T-helper 1 cell (primary cell): ENCODE measurements at places on chromosomes 1 and 21.

DNA sequence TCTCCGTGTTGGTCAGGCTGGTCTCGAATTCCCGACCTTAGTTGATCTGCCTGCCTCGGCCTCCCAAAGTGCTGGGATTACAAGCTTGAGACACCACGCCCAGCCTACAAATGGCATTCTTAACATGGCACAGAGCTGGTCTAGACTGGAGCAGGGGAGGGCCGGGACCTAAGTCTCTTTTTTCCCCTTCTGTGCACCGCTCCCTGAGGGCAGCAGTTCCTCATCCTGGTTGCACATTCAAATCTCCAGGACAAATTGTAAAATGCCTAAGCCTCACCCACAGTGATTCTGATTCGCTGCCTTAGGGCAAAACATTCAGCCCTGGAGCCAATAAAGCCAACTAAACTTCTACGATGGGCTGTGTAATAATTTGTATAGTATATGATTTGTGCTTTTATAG, 10.1 kb upstream of the AVPR1B start:
- no peak for DNase-seq

DNA sequence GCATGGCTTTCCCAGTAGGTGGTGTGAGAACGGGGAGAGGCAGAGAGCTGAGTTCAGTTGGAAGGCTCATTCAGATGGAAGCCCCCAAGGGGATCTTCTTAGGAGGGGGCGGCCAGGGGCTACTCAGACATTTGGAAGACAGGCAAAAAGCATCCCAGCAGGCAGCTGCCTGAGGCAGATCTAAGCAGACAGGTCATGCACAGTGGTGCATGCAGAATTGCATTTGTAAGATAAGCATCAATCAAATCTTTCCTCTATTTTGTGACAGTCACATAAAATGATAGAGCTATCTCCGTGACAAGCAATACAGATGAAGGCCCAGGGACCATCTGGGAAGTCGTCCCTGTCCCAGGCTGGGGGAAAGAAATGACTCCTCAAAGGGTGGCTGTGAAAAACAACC, 3.8 kb downstream of the RAB3B start:
- no peak for DNase-seq

- DNase-seq: no peak
These were observed 31.8 kb upstream of the KCNQ4 start for GRCh38 chr1:40751802-40752201.

GRCh38 chr1:47758341-47759250, 238.6 kb downstream of the TRABD2B start:
- DNase-seq: no peak

DNA sequence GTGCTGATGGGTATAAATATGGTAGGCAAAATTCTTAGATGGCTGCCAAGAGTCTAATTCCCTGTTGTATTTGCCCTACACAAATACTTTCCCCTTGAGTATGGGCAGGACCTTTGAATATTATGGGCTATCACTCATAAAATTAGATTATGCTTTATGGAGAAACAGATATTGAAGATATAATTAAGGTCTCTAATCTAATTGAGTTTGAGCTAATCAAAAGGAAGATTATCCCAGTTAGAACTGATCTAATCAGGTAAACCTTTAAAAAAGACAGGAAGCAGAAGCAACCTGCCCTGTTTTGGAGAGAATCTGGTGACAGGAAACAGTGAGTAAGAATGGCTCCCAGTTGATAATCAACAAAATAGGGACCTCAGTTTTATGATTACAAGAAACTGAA, 609.0 kb upstream of the PRMT6 start:
- DNase-seq: no peak

DNA sequence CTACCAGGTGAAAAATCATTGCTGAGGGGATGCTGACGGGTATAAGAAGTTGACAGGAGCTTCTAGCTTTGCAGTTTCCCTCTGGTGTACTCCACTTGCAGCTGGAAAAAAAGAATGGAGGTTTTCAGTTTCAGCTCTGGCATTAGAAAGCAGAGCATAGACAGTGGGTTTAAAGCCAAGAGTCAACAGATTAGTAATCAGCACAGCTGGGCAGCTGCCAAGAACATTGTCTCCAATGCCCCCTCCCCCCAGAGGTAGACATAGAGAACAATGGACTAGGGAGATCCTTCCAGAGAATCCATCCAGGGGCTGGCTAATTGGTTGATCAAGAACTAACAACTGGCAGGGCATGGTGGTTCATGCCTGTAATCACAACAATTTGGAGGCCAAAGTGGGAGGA, 10.1 kb upstream of the ZBTB8B start:
- DNase-seq: no peak

DNA sequence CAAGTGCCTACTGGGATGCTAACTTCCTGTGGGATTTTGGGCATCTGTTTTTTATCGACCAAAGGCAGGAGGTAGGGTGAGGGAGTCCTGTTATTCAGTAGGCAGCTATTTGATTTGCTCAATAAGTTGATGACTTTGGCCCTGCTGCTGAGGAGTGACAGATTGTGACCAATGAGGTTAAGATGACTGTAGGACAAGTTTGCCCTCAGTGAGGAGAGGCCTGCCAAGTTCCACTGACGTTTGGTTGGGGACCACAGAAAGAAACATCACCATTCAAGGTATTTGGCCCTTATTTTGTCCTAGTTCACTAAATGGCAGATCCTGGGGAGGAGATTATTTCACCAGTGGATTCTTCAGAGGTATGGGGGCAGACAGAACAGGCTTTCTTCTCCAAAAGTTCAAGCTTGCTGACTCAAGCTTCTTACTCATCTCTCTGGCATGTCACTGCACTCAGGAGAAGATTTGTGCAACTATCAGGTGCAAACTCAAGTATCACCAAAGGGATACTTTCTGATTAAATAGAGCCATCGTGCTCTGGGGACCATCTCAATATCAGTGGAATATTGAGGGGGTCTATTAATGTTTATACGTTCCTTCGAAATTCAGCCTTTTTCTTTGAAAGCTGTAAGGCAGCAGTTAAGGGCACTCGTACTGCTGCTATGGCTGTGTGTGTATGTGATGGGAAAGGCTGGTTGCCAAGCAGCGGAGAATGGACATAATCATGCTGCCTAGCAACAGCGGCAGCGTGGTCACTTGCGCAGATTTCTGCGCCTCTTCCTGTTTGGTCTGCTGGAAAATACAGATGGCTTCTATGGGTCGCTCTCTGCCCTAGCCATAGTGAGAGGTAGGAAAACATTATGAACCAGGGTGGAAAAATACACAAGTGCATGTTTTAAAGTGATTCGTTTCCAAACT, 78.7 kb downstream of the PBX1 start:
- DNase-seq: no peak

- no peak for DNase-seq
These were observed 23.5 kb upstream of the RPL5 start for GRCh38 chr1:92808381-92808780.

- DNase-seq: no peak
These were observed 1.1 kb upstream of the OBSCN start for GRCh38 chr1:228206582-228207351.

DNA sequence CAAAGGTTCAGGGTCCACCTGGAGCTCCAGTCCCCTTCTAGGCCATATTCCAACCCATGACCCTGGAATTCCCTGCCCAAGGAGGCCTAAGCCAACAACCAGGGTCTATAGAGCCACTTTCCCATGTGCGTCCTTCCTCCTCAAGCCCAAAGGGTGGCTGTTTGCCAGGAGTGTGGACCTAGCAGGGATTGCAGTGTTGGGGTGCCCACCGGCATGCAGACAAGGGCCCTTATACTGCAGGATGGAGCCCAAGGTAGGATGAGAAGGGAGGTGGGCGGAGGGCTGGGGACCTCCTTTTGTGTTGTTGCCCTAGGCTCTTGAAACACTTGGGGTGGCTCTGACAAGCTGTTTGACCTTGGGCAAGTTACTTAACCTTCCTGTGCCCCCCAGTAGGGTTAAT, 19.7 kb upstream of the ADGRB2 start:
- DNase-seq: no peak

GRCh38 chr21:45281411-45282282, 6.0 kb downstream of the POFUT2 start:
- no peak for DNase-seq

- DNase-seq: no peak
These were observed 115.6 kb downstream of the PTBP2 start for GRCh38 chr1:96837057-96837780.

DNA sequence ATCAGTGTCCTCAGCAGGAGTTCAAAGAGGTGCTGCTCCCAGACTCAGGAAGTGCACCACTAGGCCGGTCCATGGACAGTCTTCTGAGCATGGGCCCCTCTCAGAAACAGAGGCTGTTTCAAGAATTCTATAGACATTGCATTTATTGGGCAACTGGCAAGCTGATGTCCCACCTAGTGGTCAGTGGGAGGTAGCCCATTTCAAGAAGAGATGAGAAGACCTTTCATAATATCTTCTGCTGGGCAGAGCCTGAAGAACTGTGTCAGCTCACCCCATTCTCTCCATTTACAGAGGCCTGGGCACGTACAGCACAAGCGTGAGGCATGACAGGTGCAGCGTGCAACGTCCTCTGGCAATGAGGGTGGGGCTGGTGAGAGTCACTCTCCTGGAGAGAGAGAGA, 216.0 kb downstream of the DYRK1A start:
- DNase-seq: no peak

GRCh38 chr1:19390901-19391595, 78.9 kb downstream of the SLC66A1 start:
- DNase-seq: peak; percentile 29

- DNase-seq: no peak
These were observed 4.2 kb downstream of the SLC2A5 start for GRCh38 chr1:9065213-9065751.

GRCh38 chr21:23101111-23101510, 2102.9 kb downstream of the NCAM2 start:
- no peak for DNase-seq

DNA sequence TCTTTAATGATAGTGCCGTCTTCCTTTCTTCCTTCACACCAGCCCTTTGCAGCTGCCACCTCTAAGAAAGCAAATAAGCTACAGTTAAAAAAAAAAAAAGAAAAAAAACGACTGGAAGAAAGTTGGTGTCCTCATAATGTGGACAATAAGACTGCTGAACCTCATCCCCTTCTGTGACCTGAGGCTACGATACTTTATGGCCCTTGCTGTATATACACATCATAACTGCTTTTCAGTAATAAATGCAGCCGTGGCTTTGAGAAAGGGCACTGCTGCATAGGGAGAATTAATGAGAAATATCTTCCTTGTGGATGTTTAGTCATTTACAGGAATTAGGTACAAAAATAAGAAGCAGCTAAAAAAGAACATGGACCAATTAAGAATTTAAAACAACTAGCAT, 333.8 kb upstream of the ADGRL2 start:
- no peak for DNase-seq

- DNase-seq: no peak
These were observed 80.0 kb downstream of the USP25 start for GRCh38 chr21:15809818-15810217.

DNA sequence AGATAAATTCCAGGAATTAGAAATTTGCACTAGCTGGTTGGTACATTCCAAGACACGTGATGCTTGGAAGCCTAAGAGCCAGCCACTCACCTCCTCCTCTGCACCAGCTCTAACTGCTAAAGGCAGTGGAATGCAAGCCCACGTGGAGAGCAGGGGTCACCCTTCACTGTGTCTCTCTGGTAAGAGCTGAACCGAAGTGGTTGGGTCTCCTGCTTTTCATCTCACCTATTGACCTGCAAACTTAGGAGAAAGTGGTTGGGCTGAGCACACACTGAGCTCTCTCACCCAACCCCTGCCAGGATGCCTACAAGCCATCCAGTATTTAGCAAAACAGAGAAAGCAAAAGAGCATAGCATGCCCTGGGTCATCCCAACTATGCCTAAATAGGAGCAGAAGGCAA, 19.3 kb downstream of the HAO2 start:
- no peak for DNase-seq

DNA sequence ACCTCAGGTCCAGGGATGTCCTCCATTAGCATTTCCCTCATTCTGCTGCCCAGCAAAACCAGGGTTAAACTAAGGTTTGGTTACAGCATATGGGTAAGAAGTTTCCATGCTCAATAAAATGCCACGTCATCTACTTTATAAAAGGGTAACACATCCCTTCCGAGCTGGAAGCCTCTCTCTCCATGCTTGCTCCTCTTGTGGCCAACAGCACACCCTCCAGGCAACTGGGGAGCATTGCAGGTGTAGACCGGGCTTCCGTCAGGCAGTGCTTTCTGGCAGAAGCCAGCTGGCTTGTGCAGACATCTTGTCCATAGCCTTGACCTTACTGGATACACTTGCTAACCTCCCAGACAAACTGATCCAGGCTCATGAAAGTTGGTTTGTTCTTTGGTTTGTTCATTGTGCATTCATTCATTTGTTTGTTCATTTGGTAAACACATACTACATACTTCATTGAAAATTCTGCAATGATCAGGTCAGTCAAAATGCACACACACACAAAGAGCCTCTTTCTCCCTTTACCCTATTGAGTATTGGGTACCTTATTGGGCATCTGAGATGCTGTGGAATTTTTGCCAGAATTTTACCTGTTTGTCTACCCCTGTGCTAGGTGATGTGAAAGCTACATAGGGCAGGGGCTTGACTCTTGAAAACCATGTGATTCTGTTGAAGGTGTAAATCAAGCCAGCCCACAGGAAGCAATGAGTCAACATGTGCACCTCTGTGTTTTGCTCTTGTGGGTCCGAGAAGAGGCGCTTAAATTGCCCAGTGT, 422.8 kb downstream of the CAMTA1 start:
- no peak for DNase-seq

- no peak for DNase-seq
These were observed 39.1 kb upstream of the CLDN14 start for GRCh38 chr21:36518883-36519492.

DNA sequence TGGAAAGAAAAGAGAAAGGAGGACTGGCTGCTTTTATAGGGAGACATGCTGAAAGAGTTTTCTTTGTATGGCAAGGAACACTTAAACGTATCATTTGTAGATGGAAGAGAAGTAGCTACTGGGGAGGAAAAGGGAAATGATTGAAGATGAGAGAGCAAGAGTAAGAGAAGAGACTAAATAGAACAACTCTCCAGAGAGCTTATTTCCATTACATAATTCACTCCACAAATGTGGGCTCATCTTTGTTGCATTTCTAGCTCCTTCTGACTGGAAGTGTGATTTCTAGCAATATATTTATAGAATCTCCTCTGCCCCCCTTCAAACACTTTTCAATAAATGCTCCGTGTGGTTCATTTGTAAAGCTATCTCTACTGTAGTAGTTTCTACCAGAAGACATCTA, 71.0 kb downstream of the ST6GALNAC5 start:
- DNase-seq: no peak

DNA sequence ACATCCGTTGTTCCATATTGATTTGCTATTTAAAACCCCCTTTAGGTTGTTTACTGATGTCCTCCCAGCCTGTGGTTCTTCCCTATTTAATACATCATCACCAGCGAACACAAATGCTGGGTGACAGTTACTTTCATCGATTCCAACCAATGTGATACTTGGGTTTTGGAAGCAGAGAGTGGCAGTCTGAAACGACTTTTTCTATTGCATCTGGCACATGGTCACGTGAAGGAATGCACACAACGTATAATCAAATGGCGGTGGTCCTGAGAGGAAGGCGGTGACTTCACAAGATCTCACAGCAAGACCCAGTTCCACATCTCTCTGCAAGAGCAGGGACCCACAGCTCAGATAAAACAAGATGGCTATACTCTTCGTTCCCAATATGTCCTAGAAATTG, 213.9 kb downstream of the DSCAM start:
- no peak for DNase-seq
